ENCODE measurements at places on chromosomes 11 and 22. TPM values are rescaled to one million over a fixed set of nuclear protein-coding genes. Genes with fewer than 3 reads are reported as not detected.

Gene MMP8
- not detected for total RNA-seq

Gene NELL1
- 11.0 TPM for total RNA-seq

Gene LRRC56
- 2.9 TPM for total RNA-seq

Gene LRP5
- 12.8 TPM for total RNA-seq

Gene CCDC116
- 0.20 TPM for total RNA-seq

Gene SCUBE2
- total RNA-seq: 15.9 TPM

Gene RIBC2
- total RNA-seq: 9.3 TPM

Gene SVIP
- 23.7 TPM for total RNA-seq

Gene MRGPRE
- 0.33 TPM for total RNA-seq
